ENCODE measurements at places on chromosomes 4 and X.

- no peak for DNase-seq
Measured at GRCh38 chrX:31266203-31267076, 194.6 kb upstream of the FTHL17 start.

DNA sequence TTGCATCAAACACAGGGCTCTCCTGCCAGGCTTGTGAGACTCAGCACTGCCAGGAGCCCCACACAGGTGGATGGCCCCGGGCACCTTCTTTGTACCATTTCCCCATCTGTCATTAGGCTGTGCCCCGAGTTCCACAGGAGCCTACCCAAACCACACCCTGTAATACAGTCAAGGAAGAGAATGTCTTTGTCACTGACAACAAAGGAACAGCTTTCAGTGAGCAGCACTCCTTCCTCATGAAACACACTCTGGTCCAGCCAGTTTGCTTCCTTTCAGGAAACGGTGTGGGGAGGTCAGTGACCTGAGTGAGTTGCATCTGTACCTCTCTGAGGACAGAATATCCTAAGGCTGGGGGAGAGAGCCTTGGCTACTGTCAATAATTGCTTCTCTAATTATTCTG, 53.7 kb downstream of the LNX1 start:
- DNase-seq: no peak

DNA sequence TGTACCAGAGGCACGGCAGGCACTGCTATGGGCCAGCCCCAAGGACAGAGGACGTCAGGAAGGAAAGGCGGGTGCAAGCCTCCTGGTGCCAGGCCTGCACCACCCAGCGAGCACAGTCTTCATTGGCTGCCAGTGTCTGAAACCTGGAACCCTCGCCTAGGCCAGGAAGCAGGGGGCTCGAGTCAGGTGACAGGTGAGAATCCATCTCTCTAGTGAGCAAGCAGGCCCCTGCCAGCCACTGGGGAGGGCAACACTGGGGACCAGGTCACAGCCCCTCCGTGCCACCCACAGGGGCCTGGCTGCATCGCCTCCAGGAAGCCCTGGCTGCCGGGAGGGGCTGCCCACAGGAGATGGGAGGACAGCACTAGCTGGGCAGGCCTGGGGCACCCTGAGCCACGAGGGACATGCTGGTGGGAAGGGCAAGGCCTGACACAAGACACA, 6.9 kb upstream of the HAUS3 start:
- no peak for DNase-seq

GRCh38 chr4:40316333-40316781, 18.8 kb upstream of the CHRNA9 start:
- DNase-seq: no peak

- DNase-seq: no peak
Measured at GRCh38 chr4:139622901-139623381, 42.7 kb upstream of the MGST2 start.

DNA sequence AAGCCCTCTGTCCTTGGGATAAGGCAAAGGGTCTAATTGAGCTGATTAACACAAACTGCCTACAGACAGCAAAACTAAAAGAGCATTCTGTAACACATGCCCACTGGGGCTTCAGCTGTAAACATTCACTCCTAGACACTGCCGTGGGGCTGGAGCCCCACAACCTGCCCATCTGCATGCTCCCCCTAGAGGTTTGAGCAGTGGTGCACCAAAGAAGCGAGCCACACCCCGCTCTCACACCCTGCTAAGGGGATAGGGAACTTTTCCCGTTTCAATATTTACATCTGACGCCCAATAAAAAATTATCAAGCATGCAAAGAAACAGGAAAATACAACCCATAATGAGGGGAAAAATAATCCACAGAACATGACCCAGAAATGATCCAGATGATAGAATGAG, 46.9 kb upstream of the HSD17B10 start:
- no peak for DNase-seq

- no peak for DNase-seq
Measured at GRCh38 chrX:97238632-97239031, 354.9 kb downstream of the RPA4 start.

- no peak for DNase-seq
Measured at GRCh38 chr4:158625544-158625943, 46.1 kb downstream of the C4orf46 start.

GRCh38 chrX:33434256-33435092, 223.1 kb upstream of the DMD start:
- DNase-seq: no peak

DNA sequence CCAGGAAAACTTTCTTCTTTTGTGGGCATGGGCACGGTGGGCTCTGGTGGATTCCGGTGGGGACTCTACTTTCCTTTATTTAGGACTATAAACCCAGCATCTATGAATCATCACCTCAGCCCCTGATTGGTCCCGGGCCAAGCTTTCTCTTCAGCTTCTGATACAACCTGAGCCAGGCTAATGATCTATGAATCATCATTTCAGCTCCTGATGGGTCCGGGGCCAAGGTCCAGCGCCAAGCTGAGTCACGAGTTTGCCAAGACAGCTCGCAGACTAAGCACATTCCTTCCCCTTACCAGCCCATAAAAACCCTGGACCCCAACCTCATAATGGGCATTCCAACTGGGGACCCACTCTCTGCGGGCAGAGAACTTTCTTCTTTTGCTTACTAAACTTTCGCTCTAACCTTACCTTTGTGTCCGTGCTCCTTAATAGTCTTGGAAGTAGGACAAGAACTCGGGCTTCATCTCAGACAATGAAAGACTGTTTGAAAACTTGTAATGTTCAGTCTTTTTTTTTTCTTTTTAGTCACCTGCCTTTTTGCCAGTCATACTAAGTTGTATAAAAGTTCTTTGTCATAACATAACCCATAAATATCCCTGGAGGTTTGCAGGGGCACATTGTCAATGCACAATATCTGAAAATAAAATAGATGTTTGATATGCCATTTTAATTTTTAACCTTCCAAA, 904.9 kb upstream of the EPHA5 start:
- no peak for DNase-seq

- DNase-seq: no peak
Measured at GRCh38 chr4:180641495-180641894, 1601.7 kb upstream of the TENM3 start.

GRCh38 chrX:17697191-17697590, 40.1 kb upstream of the SCML1 start:
- no peak for DNase-seq

- no peak for DNase-seq
Measured at GRCh38 chr4:146637621-146638332, 916 bp upstream of the POU4F2 start.

- DNase-seq: no peak
Measured at GRCh38 chr4:72016011-72016410, 15.8 kb upstream of the NPFFR2 start.

GRCh38 chr4:173538148-173538908, 8.3 kb upstream of the HAND2 start:
- DNase-seq: no peak

DNA sequence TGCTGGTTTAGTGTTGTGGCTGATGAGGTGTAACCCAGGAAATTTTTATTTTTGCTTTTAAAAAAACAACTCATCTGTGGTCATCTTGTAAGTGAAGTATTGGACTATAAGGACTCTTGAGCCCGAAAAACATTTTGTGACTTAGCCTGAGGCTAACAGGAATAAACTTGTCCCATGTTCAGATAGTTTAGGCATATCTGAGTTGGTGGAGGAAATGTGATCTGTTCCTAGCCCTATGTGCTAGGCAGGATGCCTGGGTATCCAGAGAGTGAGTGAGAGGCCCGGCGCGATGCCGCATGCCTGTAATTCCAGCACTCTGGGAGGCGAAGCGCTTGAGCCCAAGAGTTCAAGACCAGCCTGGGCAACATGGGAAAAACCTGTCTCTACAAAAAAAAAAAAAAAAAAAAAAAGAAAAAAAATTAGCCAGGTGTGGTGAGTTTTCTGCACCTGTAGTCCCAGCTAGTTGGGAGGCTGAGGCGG, 3.7 kb downstream of the SMS start:
- DNase-seq: no peak

DNA sequence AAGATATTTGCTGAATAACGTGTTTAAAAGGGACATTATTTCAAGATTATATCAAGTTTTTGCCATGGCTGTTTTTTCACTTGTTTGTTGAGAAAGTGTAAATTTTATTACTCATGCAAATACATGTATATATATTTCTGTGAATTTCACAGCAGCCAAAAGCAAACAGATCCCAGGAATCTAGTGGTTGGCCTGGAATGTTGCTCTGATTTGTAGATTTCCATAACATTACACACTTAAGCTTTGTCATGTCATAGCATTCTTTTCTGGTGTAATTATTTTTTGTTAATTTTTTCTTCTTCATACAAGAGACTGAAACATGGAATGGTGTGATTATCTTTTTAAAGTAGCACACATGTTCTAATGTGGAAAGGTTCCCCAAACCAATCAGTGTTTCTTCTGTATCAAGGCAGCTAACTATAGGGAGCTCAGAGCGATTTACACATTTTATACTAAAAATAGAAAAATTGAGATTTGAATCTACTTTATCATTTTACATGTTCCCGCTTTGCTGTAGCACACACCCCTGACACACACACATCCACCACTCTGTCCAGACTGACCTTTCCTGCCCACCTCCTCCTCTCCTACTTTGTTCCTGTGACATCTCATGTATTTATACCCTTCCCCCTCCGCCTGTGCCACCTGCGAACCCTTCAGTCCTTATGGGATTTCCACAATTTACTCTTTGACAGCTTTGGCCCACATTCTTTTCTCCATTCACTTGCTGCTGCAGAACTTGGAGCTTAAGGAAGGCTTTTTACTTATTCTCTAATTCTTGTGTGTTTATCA, 20.3 kb downstream of the RUFY3 start:
- DNase-seq: no peak

GRCh38 chr4:39660045-39660444, 21.4 kb upstream of the SMIM14 start:
- no peak for DNase-seq

DNA sequence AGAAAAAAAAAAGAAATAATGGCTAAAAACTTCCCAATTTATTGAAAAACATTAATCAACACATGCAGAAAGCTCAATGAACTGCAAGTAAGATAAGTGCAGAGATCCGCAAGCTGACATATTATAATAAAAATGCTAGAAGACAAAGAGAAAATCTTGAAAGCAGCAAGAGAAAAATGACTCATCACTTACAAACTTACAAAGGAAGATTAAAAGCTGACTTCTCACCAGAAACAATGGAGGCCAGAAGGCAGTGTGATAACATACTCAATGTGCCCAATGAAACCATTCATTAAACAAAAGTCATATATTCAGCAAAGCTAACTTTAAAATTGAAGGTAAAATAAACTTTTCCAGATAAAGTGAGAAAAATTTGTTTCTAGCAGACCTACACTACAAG, 7.3 kb upstream of the BRWD3 start:
- DNase-seq: no peak

GRCh38 chr4:67700116-67700737, 728 bp downstream of the UBA6 start:
- peak; percentile 18 for DNase-seq

GRCh38 chr4:14259936-14260335, 632.4 kb upstream of the BOD1L1 start:
- DNase-seq: no peak

DNA sequence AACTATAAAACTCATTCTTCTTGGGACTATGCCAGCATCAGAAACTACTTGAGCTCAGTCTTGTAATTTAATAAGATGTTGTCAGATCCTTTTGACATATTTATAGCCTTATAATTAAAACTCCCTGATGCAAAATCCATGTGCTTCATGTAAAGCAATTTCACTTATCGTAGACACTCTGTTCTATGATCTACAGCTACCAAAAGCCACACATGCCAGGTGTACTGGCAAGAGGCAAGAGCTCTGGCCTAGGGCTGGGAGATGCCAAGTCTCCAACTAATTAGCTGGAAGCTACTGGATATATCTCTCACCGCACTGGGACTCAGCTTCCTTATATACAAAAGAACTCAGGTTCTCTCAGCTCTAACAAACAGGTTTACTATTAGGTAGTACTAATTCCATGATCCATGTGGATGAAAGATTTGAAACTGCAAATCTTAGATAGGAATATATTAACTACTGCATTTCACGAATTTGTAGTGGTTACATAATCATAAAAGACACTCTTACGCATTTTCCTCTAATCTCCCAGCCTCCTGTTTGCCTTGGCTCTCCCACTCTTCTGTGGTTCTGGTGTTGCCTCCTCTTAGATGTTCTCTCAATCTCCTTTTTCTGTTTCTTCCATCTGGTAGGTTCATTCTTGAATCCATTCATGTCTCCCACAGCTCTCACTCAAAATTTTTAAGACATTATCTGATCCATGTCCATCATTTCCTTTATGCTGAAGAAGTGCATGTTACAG, 103.0 kb downstream of the HHIP start:
- DNase-seq: no peak

GRCh38 chr4:2615821-2616220, 79.4 kb downstream of the FAM193A start:
- DNase-seq: no peak

GRCh38 chr4:111269439-111269838, 646.6 kb upstream of the PITX2 start:
- DNase-seq: no peak

DNA sequence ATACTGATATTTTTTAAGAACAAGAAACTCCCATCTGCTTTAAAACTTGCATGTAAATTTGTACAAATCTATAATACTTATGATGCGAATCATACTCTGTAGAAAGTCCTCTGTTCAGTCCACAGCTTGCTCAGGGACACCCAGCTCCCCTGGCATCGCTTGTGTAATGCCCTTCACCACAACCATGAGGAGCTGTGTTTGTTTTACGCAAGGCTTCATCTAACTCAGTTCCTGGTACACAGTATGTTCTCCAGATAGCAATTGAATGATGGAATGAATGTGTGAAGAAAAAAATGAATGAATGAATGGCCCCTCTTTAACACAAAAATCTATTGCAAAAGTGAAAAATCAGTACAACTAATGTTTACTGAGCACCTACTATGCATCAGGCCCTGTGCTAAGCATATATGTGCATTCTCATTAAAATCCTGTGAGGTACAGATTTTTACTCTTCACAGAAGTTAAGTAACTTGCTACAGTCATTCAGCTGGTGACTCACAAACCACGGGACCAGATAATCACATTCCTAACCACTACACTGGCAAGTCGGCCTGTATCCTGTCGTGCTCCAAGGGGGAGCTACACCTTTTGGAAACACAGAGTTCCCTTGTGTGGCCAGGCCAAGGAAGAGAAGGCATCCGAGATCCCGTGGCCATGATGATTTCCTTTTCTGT, 58.7 kb upstream of the KDR start:
- DNase-seq: no peak

- no peak for DNase-seq
Measured at GRCh38 chr4:108247387-108248049, 78.8 kb upstream of the LEF1 start.

DNA sequence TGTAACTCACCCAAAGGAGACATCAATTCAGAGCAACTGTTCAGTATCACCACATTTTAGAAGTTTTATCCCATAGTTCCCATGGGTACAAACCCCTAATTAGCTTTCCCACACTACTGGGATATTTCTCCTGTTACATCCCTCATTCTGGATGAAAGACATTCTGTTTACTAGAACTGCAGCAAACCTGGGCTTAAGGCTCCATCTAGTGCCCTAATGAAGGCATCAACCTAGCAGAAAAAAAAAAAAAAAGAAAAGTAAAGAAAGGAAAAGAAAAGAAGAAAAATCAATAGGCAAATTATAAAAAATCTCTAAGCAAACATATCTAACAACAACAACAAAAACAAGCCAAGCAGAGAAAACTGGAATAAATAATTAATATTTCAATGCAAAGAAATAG, 133.7 kb upstream of the CPXCR1 start:
- DNase-seq: no peak
